Immature natural killer cell (primary cell): ENCODE measurements at places on chromosomes 1 and 21. TPM values are rescaled to one million over a fixed set of nuclear protein-coding genes. Genes with fewer than 3 reads are reported as not detected.
A peak's percentile ranks its signal among the peaks of the same experiment; 100 is the strongest.

GRCh38 chr1:186980400-186980799, 151.7 kb downstream of the PLA2G4A start:
- H3K4me3 ChIP-seq, result no peak overlapping the region
- H3K27me3 ChIP-seq, result no peaks in the 10 kb centered on the region
- no peak for DNase-seq
- no peaks in the 10 kb centered on the region for H3K36me3 ChIP-seq
- H3K27ac ChIP-seq, result no peak overlapping the region

- H3K4me1 ChIP-seq, result peaks cover 38% of the 10 kb centered on the region
- peak; percentile 57 for DNase-seq
- peaks cover 3% of the 10 kb centered on the region for H3K27me3 ChIP-seq
- peak overlapping the region; percentile 58 for H3K4me3 ChIP-seq
- H3K27ac ChIP-seq, result no peak overlapping the region
These were observed 171.7 kb upstream of the FGGY start for GRCh38 chr1:59125154-59125553.

GRCh38 chr1:84603941-84604830, 29.9 kb upstream of the CTBS start:
- no peaks in the 10 kb centered on the region for H3K4me1 ChIP-seq
- H3K27me3 ChIP-seq, result peaks cover 1% of the 10 kb centered on the region
- no peak overlapping the region for H3K27ac ChIP-seq
- no peak overlapping the region for H3K4me3 ChIP-seq
- no peak for DNase-seq

DNA sequence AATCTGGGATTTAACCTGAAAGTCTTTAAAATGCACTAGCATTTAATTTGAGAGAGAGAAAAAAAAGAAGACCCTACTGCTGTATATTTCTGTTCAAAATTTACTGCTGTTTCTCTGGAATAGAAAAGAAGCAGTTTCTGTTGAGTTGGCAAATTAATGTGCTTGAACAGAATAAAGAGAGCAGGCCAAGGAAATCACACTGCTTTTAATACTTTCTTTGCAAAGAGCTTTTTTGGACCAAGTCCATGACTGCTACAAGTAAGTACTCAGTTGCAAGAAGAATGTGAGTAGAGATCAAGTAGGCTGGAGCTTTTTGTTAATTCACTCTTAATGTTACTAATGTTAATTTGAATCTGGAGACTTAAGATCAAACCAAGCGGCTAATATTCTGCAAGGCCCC, 336.2 kb upstream of the SGIP1 start:
- no peak overlapping the region for H3K4me3 ChIP-seq
- H3K4me1 ChIP-seq, result no peaks in the 10 kb centered on the region
- no peaks in the 10 kb centered on the region for H3K27me3 ChIP-seq
- no peak for DNase-seq
- no peaks in the 10 kb centered on the region for H3K36me3 ChIP-seq

The KCNK1 gene
- not detected for polyA plus RNA-seq

The RGS8 gene
- polyA plus RNA-seq, result not detected

The GJA9 gene
- polyA plus RNA-seq, result not detected
